ENCODE measurements at places on chromosomes 7 and 10.

- no peak for DNase-seq
These were observed 242.0 kb downstream of the ARHGAP12 start for GRCh38 chr10:31686599-31686998.

GRCh38 chr7:101880282-101881054 is 63.0 kb downstream of the CUX1 start:
- DNase-seq, result no peak

DNA sequence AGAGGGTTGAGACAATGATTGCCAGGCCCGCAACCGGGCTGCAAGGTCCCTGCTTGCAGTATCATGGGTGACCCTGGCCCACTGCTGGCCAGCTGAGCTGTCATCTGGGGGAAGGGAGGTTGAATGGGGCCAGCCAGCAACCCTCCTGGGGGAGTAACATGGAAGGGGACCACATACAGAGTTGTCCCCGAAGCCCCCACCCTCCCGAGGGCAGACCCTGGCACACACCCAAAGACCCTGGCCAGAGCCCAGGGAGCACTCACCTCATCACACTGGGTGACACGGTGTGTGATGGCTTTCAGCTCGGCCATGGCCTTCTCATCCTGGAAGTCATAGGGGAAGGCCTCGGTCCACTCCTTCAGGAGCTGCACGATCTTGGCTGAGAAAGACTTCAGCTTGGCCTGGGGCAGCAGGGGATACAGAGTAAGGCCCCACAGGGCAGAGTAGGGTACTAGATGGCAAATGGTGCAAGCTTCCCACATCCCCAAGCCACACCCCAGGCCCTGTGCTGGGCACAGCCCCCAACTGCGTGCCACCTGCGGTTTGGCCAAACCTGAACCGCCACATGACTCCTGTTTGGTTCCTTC is 63.4 kb downstream of the CSGALNACT2 start:
- DNase-seq, result peak; percentile 50

- DNase-seq, result no peak
These were observed 53.7 kb upstream of the LBX1 start for GRCh38 chr10:101282947-101283346.

DNA sequence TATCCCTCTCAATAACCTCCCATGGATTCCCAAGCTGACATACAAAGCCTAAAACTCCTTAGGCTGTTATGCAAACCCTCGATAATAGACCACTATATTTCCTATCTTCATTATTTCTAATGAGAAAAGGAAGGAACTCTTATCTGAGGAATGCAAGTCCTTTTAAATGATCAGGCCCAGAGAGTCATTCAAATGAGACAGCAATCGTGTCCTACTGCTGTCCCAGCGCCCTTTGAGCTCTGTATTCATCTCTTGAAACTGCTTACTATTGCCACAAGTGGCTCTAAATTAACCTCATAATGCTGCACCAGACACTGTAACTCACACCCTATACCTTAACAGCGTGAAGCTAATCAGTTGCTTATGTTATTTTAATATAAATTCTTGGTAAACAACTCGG is 182.1 kb upstream of the NAMPT start:
- no peak for DNase-seq

- peak; percentile 69 for DNase-seq
These were observed 28.2 kb downstream of the PHYH start for GRCh38 chr10:13271552-13272163.

- DNase-seq, result no peak
These were observed 8.4 kb downstream of the GRB10 start for GRCh38 chr7:50774319-50774718.

GRCh38 chr10:121627876-121628581 is 29.8 kb upstream of the FGFR2 start:
- DNase-seq, result no peak

DNA sequence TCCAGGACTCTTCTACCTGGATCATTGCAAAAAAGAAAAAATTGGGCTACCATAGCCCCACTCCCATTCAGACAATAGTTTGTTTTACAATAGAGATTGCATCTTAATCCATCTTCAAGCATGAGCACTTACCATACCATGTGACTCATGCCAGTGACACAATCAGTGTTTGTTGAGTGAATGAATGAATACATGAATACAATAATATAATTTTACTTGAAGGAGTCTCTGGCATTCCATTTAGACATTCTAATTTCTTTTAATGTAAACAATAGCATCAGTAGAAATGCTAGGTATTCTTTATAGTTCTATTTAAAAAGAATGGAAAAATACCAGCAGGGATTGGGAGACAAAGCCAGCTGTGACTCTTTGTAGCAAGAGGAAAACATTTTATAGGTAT is 141.6 kb upstream of the AKR1E2 start:
- DNase-seq, result no peak

GRCh38 chr10:80356563-80356988 is at the start of the genes DYDC1 and DYDC2:
TSS of gene DYDC1 (minus strand) at chr10:80356755. CDS start at chr10:80352601, 4,154 bp downstream.
TSS of gene DYDC2 (plus strand) at chr10:80356781. CDS start at chr10:80362444, 5,663 bp downstream.
- peak; percentile 71 for DNase-seq

DNA sequence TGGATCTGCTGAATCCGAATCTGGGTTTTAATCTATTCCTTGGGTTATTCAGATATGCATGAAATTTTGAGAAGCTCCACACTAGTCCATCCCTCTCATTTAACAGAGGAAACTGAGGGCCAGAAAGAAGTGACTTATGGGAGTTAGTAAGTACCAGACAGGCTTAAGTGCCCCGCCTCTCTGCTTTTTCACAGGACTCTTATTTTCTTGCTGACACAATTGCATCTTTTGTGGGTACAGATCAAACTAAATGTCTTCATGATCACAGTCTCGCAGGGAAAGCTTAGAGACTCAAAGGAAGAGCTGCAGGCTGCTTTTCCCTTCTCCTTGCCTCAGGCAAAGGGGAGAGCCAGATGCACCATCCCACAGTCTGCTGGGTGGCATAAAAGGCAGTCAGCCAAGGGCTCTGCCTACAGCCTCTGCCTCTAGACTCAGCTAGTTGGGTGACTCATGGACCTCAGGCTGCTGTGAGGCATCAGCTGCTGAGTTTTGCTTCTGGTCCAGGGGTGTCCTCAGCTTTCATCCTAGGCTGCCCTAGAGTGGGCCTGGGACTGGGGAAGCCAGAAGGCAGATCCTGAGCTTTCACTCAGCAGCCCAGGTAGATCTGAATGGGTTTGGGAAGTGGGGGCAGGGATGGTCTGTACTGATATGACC is 11.6 kb downstream of the GOLGA7B start:
- DNase-seq, result no peak

- peak; percentile 56 for DNase-seq
These were observed 973 bp downstream of the SDK1 start for GRCh38 chr7:3301831-3302618.

DNA sequence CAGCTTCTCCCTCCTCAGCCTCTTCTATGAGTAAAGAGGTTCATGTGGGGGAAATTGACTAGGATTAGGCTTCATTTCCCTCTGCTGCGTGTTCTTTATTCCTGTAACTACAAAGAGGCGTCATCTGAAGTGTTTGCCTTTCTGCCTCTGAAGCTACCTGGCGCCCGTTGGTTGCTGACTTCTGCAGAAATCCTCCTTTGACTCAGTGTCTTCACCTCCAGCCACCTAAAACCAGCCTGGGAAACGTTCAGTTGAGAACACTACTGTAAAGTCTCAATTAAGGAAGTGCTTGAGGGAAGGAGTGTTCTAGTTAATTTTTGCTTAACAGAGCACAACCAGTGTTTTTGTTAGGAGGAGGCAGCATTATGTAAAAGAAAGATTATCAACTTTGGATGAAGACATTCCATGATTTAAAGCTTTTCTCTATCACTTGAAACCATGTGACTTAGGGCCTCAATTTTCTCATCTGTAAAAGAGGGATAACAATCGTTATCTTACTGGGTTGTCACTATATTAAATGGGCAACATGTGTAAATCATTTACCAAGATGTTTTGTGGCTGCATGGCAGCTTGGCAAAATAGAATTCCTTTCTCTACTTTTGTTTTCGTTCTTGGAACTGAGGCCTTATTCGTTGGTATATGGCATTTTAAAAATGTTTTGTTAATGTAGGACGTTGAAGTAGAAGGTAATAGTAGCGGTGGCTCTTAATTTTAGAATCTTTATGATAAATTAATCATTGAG is 642.9 kb downstream of the SDK1 start:
- DNase-seq, result no peak

DNA sequence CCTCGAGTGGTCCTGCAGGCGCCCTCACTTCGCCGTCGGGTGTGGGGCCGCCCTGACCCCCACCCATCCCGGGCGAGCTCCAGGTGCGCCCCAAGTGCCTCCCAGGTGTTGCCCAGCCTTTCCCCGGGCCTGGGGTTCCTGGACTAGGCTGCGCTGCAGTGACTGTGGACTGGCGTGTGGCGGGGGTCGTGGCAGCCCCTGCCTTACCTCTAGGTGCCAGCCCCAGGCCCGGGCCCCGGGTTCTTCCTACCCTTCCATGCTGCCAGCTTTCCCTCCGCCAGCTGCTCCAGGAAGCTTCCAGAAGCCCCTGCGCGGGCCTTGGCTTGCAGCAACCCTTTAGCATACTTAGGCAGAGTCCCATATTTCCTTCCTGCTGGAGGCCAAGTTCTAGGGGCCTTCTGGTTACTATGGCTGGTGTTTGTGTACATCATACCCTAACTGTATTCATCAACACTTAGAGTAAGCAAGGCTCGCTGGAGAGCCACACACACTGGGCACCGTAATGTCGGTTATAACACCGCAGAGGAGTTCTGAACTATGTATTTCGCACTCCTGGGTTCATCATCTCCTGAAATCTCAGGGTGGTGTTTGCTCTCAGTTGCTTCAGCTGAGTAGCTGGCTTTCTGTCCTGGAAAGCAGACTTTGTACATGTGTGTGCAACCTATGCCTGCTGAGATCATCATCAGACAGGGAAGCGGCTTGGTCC is 471 bp downstream of the MGMT start:
- DNase-seq, result no peak

GRCh38 chr10:100683545-100684300 is 61.7 kb upstream of the PAX2 start:
- no peak for DNase-seq

GRCh38 chr10:69867699-69868558 is 66.2 kb downstream of the COL13A1 start:
- DNase-seq, result no peak

GRCh38 chr10:110648692-110649346 is 4.7 kb downstream of the RBM20 start:
- no peak for DNase-seq

DNA sequence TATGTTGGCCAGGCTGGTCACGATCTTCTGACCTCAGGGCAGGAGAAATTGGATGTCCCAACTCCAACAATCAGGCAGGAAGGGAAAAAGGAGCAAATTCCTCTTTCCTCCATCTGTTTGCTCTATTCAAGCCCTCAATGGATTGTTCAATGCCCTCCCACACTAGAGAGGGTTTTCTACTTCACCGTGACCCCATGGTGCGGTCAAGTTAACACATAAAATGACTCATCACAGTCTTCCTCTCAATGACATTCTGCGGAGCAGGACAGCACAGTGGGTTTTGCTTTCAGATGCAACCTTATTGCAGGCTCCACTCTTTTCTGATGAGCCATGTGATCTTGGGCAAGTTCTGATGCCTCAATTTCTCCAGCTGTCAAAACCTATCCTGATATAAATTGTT is 364.9 kb downstream of the ANKRD30A start:
- DNase-seq, result no peak

DNA sequence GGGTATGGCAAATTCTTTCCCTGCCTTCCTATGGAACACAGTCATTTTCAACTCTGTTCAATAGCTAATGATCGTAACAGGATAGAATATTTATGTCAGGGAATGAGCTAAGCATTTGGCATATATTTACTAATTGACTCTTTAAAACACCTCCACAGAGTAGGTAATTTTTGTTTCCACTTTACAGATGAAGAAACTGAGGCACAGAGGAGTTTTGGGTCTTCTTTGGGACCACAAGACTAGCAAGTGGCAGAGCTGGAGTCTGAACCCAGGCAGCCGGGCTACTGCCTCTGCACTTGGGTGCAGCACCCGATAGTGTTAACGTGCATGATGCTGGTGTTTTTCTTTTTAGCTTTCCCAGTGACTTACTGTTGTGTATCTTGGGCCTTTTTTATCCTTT is 384.0 kb downstream of the SFMBT2 start:
- no peak for DNase-seq

DNA sequence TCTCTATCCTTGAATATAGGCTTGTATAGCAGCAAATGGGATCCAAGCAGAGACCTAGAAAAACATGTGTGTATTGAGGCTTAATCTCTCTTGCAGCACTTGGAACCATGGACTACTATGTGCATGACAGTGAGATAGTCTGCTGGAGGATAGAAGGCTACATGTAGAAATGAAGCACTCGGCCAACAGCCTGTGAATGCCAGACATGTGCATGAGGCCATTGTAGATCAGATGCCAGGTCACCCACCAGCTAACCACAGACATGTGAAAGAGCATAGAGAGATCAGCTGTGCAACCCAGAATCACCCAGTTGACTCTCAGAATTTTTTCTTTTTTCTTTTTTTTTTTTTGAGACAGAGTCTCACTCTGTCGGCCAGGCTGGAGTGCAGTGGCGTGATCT is 90.9 kb downstream of the NT5C2 start:
- no peak for DNase-seq

DNA sequence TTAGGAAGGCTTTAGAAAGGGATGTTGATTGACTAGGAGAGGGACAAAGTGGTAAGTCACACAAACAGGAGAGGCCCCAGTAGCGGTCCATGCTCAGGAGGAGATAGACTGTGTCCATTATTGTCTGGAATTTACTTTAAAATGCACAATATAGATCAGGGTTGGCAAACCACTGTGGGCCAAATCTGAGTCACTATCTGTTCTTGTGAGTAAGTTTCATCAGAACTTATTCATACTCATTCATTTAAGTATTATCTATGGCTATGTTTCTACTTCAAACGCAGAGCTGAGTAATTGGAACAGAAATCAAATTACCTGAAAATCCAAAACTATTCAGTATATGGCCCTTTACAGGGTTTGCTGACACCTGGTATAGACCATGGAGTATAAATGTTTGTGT is 166.5 kb downstream of the COL28A1 start:
- DNase-seq, result no peak

DNA sequence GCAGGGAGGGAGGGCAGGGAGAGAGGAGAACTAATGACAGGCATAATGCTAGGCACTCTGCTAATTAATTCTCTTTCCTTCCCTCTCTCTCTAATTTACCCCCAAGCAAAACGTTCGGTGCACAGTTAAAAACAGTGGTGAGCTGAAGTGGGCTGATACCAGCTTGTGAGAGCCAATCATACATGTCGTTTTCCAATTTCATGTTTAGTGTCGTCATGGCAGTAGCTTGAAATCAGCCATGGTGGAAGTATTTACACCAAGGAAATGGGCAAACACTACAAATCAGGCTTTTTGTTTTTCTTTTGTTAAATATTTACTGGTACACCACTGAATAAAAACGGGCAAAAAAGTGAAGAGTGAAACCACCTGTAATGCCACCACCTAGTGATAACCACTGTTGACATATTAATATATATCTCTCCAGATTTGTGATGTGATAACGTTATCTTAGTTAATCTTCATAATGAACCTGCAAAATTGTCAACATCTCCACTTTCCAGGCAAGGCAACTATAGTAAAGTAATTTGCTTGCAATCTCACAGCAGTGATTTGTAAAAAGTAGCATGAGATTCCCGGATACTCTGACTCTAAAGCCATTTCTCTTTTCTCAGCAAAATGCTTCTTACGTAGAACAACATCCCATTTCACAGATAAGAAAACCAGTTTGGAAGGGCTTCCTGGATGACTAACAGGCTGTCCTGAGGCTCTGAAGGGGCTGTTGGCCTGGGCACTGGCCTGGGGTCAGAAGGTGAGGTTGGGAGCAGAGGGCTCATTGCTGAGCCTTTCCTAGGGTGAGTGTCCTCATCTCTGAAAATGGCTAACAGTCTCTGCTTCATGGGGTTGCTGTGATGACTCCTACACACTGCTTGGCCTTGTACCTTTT is 83.7 kb downstream of the ATXN7L1 start:
- no peak for DNase-seq

Data from activated CD8-positive, alpha-beta memory T cell treated with anti-CD3 and anti-CD28 coated beads, Interleukin-2, amount 50 U/mL, for 48 hours (primary cell).